ENCODE measurements at places on chromosomes 3 and 15.

GRCh38 chr3:167057581-167057980 is 322.5 kb downstream of the ZBBX start:
- no peak for DNase-seq

- DNase-seq, result peak; percentile 6
Observed at GRCh38 chr15:82890338-82890994, 62.1 kb downstream of the HOMER2 start.

DNA sequence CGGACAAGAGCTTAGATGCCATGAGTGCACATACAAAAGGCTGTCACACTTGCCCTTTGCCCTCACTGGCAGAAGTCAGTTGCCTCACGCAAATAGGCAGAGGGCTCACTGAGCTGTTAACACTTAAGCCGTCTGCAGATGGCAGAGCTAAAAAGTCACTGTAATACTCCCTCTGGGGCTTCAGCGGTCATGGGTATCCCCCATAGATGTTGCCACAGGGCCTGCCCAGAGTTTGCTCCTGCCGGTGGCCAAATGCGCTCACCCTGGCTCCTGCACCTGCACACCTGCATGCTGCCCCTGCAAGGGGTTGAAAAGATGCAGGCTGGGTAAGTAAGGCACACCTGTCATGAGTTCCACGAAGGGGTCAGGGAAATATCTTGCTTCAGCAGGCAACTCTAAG is 741.5 kb downstream of the EDEM1 start:
- no peak for DNase-seq

DNA sequence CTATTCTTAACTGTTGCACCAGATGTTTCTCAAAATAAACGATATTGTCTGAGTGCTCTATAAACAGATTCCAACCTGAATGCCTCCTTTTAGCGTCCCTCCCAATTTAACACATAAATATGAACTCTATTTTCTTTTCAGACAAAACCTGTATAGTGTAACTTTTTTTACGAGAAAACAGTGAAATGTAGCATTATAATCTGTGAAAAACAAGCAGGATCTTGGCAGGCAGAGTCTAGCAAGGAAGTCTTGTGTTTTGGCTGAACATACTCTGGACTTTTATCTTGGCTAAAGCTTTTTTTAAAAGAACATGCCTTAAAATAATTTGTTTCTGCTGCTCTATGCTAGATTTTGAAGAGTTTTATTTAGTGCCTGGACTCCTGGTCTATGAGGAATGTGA is 150.5 kb downstream of the ROBO2 start:
- DNase-seq, result no peak

- DNase-seq, result no peak
Observed at GRCh38 chr3:46632792-46633191, 20.5 kb downstream of the FAM240A start.

Measured in fibroblast of pulmonary artery (primary cell).